Peyer's patch (tissue), 4 donors: ENCODE measurements at places on chromosomes 7 and 10.

GRCh38 chr10:93143281-93143680 lies 69.6 kb downstream of the CYP26A1 start:
- no peak for DNase-seq

DNA sequence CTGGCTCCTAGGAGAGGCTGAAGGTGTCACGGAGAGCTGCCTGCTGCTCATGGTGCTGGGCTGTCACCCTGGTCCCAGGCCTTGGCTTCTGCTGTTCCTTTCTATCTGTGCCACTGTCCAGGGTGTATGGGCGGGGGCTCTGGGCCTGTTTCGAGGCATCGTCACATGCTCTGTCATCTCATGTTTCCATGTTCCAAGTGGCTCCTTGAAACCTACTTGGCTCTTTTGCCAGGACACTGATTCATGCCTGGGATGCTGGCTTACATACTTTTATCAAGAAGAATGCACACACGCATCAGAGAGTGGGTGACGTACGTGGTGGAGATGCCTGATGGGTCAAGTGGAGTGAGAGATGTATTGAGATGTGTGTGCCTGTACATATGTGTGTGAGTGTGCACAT lies 50.9 kb downstream of the ADCY1 start:
- DNase-seq, result no peak

GRCh38 chr10:59741583-59741982 lies 11.7 kb downstream of the MRLN start:
- no peak for DNase-seq

- no peak for DNase-seq
Measured at GRCh38 chr7:148290538-148290937, 300.0 kb upstream of the C7orf33 start.

DNA sequence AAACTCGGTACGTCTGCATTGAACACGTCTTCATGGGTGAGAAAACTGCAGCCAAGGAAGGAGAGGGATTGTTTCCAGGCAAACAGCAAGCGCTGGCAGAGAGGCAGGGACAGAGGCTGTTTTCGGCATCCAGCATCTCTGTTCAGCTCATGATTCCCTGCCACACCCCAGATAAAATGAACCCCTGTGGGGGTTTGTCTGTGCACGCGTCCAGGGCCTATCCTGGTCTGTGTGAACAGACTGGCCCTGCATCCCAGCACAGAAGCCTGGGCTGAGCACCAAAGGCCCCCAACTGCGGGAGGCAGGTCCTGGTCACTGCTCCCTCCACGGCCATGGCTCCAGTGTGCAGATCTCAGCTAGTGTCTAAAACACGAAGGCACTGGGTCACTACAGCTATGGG lies 83.3 kb upstream of the FAM20C start:
- DNase-seq, result no peak

- no peak for DNase-seq
Measured at GRCh38 chr7:19118636-19119371, 1.4 kb upstream of the TWIST1 start.

- no peak for DNase-seq
Measured at GRCh38 chr7:153397459-153397858, 637.9 kb downstream of the ACTR3B start.
